RWPE2 (cell line): ENCODE measurements at places on chromosomes 5 and 9.
A peak's percentile ranks its signal among the peaks of the same experiment; 100 is the strongest.

GRCh38 chr5:103851091-103851490, 288.5 kb upstream of the NUDT12 start:
- peaks cover 12% of the 10 kb centered on the region for H3K4me1 ChIP-seq
- H3K27ac ChIP-seq: no peak overlapping the region
- H3K36me3 ChIP-seq: no peaks in the 10 kb centered on the region
- no peak overlapping the region for H3K4me3 ChIP-seq
- no peaks in the 10 kb centered on the region for H3K27me3 ChIP-seq
- DNase-seq: no peak

DNA sequence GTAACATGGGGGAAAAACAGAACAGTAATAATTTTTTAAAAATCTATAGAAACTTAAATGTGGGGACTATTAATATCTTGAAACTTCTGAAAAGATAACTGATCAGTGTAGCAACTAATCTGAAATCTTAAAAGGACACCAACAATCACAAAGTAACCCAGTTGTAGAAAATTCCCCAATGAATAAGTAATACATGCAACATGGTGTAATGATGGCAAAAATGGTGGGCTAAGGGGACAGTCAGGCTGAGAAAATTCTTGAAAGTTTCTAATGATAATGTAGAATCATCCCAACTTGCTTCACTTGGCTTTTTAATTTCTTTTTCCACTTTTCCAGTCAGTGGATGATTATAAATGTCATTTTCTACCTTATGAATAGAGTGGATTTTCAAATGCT, 5.4 kb downstream of the NFIL3 start:
- H3K27ac ChIP-seq: peak overlapping the region; percentile 83
- no peaks in the 10 kb centered on the region for H3K27me3 ChIP-seq
- no peak for DNase-seq
- peaks cover 50% of the 10 kb centered on the region for H3K4me1 ChIP-seq
- H3K36me3 ChIP-seq: 0 out of 2 replicates have a peak, but pooled peaks cover 4% of the 10 kb centered on the region

GRCh38 chr5:153096381-153096780, 394.1 kb upstream of the GRIA1 start:
- H3K27ac ChIP-seq: no peak overlapping the region
- DNase-seq: no peak
- no peaks in the 10 kb centered on the region for H3K4me1 ChIP-seq

DNA sequence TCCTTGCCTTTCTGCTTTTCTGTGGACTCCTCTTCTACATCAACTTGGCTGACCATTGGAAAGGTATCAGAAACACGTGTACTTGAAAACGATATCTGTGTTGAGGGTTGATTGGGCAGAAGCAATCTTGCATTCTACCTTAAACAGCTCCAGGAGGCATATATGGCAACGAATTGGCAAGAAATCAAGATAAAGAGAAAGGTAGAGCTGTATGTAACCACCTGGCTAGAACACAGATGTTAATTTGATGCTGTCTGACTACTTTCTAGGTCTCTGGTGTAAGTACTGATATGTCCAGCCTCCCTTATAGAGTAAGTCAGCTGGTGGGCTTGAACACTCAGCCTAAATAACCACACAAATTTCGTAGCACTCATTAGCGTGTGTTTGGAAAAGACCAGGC, 1.3 kb downstream of the MAN1B1 start:
- H3K27ac ChIP-seq: no peak overlapping the region
- no peak for DNase-seq
- no peaks in the 10 kb centered on the region for H3K27me3 ChIP-seq
- H3K4me3 ChIP-seq: no peak overlapping the region
- H3K4me1 ChIP-seq: peaks cover 28% of the 10 kb centered on the region
- H3K36me3 ChIP-seq: peaks cover 26% of the 10 kb centered on the region

DNA sequence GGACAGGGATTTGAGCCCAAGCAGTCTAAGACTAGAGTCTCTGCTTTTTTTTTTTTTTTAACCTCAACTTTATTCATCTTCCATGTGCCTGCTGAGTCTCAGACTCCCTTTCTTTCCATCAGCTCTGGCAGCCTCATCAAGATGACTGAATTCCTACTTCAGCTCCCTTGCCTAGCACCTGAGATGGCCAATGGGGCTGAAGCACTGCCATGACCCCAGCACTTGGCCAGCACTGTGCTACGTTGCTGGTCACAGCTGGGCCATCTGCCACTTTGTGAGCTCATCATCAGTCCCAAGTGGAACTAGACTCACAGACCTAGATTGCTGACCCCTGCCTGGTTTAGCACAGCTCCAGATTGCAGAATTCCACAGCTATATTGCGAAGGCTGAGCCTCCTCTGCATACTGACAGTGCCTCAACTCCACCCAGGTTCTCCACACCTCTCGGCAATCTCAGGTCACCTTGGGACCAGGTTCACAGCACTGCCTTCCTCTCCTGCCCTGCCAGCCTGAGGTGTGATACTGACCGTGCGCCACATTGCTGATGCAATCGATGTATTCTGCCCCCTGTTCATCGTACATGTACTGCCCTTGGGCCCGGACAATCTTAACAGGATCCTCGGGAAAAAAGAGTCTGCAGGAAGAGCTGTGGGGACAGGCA, 1.6 kb downstream of the PHYKPL start:
- peak overlapping the region; percentile 50 for H3K4me3 ChIP-seq
- H3K27me3 ChIP-seq: no peaks in the 10 kb centered on the region
- H3K4me1 ChIP-seq: peaks cover 7% of the 10 kb centered on the region
- DNase-seq: no peak
- peak overlapping the region; percentile 73 for H3K27ac ChIP-seq
- H3K36me3 ChIP-seq: peaks cover 50% of the 10 kb centered on the region
